T-cell (primary cell): ENCODE measurements at places on chromosomes 1 and 21.

DNA sequence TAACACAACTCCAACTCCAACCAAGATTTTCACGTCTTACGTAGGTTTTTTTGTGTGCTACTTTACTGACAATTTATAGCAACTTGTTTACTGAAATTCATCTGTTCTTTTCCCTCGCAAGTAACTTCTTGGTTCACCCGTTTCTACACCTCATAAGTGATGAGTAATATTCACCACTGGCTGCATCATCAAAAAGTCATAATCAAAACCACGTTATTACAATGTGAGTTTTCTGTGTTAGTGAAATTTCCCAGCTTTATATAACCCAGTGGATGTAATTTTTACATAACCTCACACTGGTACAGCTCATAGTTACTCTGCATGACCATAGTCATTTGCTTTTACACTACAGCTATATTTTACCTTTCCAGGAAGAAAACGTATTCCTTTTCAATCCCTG is 401.1 kb upstream of the LYPLAL1 start:
- DNase-seq = no peak

DNA sequence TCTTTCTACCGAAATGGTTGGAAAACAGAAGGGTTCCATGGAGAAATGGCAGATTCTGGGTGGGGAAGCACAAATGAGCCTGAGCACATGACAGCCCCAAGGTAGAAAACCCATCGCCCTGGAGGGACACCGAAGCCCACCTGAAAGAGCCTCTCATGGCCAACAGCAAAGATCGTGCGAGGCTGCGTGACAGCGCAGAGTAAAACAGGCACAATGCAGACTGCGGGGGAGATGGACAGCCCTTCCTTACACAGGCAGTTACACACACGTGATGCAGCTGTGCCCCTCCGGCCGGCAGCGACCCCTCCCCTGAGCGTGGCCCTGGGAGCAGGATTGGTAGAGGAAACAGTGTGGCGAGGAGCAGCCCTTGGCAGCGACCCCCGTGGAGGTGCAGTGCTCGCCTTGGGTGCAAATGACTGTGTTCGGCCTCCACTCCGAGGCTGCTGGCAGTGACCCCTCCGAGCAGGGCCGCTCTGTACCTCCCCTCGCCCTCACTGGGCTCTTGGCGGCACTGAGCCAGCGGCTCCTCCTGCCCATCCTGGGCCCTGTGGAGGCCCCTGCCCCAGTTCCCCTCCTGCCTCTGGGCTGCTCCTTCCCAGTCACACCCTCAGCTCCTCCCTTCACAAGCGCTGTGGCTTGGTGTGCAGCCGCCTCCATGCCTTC is 120.9 kb upstream of the COL6A1 start:
- no peak for DNase-seq

DNA sequence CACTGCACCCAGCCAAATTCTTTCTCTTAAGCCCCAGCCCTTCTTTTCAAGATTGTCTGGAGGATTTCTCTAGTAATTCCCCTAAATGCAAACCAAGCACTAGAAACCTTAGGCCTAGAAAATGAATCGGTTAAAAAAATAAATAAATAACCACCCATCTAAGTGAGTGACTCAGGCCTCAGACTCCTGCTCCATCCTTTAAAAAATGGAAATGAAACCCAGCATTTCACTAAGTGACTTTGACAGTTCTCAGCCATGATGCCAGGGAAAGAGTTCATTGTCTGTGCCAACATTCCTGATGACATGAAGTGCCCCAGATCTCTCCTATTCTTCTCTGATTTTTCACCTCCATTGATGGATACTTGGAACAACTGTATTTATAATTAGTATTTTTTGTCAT is 415.2 kb upstream of the DAB1 start:
- DNase-seq = no peak

DNA sequence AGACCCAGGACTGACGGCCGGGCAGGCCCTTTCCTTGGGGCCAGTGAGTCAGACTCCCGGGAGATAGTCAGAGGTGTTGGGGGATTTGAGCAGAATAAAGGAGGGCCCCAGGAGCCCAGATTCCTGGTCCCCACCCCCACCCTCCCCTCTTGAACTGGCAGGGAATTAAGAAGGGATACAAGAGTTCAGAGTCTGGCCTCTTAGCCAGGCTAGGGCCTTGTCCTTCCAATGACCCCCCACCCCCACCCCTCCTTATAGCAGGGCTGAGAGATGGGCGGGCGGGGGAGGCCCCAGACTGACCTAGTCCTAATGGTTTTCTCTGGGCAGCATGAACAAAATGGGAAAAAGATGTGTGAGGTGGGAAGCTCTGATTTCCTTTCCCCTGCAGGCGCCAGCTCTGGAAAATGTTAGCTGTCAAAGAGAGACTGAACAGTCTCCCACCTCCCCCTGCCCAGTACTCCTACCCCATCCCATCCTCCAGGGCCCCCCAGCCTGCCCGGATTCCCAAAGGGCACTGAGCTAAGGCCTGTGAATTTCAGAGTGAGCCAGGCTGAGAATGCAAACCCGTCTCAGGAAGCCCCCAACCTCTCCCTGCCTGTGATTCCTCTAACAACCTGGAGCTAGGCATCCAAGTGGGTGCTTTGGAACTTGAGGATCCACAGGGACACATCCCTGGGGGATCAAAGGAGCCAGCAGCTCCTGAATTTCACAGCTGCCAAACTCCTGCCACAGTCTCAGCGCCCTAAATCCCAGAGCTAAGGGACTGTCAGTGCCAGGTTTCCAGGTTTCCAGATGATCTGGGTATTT is 5.8 kb upstream of the CRABP2 start:
- no peak for DNase-seq

GRCh38 chr1:169576241-169576934 is 9.9 kb downstream of the F5 start:
- DNase-seq = no peak
